CD8-positive, alpha-beta T cell (primary cell): ENCODE measurements at places on chromosomes 1 and 21.

- DNase-seq, result no peak
Observed at GRCh38 chr1:47592296-47593012, 154.6 kb downstream of the FOXD2 start.

GRCh38 chr1:114718661-114719423 lies 2.3 kb upstream of the NRAS start:
- no peak for DNase-seq

DNA sequence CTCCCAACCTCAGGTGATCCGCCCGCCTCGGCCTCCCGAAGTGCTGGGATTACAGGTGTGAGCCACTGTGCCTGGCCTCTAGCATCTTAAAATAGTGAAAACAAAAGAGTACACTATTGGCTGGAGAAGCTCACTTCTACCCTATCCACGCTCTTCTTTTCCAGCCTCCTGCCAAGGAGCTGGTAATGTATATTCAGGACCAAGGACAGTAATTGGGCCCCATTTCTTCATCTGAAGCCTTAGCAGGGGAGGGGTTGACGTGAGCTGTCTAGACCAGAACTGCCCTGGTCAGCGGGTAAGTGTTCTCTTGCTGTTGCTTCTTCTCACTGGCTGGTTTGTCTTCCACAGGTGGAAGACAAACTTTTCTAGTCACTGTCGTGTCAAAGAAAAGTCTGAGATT lies 70.2 kb downstream of the DNM3 start:
- no peak for DNase-seq

DNA sequence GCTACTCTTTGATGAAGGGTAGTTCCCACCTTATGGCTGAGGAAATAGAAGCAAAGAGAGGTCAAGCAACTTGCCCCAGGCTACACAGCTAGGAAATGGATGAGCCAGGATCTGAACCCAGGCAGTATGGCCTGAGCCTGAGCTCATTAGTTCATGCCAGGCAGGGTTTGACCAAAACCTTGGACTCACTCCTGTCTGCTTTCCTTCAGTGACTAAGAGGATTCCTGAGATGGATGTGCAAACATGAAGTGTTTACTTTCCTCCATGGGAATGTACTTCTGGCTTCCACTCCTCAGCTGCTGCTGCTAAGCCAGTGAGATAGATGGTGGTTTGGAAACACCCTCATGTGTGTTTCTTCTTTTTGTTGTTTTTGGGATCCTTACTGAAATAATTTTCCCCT lies 35.1 kb upstream of the ERRFI1 start:
- DNase-seq, result no peak

DNA sequence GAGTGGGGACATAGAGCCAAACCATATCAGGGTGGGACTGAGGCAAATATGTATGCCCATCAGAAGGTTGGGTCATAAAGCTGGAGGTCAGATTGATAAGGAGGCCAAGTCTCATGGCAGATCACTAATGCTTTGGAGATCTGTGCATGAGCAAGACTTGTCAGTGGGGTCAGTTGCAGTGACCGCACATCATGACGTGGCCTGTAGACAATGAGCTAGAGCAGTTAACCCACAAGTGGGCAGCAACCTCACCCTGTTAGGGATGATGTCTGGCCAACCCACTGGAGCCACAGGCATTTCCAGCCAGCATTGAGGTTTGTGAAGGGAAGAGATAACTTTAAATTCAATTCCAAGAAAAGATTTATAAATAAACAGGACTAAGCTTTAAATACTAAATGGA lies 66.7 kb downstream of the XCL1 start:
- DNase-seq, result no peak
